ENCODE measurements at places on chromosomes 13 and 19.

DNA sequence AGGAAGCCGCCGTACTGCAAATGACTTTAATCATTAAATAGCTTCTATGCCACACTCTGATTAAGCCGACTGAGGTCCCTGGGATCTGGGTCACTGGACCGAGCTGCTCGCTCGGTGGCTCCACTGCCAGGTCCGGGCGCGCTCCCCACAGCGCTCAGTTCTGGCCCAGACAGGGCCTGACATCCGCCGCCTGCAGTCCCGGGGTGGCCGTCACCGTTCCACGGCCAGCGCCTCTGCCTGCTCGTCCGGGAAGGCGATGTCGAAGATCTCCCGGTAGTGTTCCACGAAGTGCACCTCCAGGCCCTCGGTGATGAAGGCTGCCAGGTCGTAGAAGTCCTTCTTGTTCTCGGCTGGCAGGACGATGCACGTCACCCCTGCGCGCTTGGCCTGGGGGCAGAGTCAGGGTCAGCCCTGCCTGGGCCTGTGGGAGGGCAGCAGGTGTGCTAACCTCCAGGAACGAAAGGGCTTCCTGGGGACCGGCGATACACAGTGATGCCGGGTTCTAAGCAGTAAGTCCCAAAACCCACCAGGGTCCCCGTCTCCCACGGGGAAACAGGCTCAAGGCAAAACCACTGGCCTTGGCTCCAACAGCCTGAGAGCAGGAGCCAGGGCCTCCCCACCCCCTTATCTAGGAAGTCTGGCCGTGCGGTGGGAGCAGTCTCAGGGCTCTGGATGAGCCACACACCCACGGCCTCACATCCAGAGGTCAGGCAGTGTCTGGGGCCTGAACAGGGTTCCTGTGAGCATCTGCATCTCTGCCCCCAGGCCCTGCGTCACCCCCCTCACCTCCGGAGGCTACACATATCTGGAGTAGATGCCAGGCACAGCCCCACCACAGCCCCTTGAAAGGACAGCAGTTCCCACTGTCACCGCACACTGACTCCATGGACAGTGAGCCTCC is 2.0 kb downstream of the RPL36 start:
- no peak for DNase-seq

DNA sequence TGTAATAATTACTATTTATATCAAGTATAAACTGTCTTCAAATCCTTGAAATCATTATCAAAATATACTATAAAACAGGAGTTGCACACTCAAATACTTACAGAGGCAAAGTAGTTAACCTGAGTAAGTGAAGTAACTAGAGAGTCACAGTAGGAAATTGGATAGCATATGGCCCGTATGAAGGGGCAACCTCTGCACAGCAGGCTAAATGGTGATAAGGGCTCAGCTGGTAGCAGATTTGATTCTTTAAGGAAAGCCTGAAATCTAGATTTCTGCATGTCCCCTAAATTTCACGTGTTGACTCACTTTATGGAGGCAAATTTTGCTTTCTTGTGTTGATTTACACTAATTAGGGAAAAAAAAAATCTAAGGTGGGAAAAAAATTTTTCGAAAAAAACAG is 46.4 kb downstream of the STOML3 start:
- DNase-seq = no peak

- no peak for DNase-seq
Observed at GRCh38 chr13:79340490-79340889, 65.6 kb downstream of the RBM26 start.

DNA sequence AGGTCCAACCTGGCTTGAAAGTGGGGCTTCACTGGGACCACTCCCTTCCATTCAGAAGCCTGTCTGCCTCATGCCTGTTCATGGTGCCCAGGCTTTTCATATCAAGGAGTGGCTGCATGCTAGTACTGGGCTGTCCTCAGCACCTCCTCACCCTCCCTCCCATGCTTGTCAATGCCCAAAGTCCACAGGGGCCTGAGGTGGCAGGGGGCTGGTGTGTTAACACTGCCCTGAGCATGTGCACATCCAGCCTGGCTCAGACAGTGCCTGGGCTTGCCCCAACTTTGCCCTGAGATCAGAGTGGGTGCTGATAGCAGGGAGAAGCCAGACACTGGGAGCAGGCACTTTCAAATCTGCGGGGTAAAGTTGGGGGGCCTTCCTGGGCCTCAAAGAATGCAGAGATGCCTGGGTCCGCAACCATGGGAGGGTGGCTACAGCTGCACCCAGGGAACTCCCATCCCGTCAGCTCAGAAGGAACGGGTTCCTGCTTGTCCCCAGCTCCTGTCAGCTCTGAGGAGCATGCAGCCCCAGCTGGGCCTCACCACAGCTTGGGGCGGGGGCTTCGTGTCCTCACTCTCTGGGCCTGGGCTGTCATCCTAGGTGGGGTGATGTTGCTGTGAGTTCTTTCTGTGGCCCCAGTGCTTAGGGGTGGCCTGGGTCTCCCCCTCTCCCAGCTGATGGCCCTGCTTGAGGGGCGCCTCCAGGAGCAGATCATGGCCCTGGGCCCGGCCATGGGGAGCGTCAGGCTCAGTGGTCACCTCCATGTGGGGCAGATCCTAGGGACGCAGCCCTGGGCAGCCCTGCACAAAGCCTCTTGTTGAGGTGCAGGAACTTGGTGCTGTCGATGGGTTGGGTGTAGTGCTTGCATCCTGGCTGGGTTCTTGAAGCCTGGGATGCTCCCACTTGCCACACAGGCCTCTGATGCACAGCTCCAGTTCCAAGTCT is 830.6 kb upstream of the SLITRK5 start:
- no peak for DNase-seq

GRCh38 chr13:44274771-44275205 is 98.8 kb upstream of the SERP2 start:
- no peak for DNase-seq

- DNase-seq = no peak
Observed at GRCh38 chr13:67221630-67222226, 8.4 kb downstream of the PCDH9 start.

GRCh38 chr19:13275016-13275722 is 125.0 kb downstream of the IER2 start:
- DNase-seq = no peak

DNA sequence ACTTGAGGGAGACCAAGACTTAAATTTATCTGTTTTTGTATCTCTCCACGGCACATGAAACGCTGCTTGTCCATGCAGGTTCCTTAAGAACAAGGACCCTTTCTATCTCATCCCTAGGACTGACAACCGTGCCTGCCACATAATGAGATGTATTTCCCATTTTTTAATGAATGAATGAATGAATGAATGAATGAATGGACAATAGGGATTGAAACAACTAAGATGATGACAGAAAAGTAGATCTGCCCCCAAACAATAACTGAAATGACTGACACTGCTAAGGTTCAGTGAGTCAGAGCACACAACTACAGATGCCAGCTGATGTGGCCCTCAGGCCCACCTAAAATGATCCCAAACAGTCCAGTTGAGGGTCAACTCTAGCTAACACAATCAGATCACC is 69.8 kb downstream of the USP12 start:
- DNase-seq = no peak

DNA sequence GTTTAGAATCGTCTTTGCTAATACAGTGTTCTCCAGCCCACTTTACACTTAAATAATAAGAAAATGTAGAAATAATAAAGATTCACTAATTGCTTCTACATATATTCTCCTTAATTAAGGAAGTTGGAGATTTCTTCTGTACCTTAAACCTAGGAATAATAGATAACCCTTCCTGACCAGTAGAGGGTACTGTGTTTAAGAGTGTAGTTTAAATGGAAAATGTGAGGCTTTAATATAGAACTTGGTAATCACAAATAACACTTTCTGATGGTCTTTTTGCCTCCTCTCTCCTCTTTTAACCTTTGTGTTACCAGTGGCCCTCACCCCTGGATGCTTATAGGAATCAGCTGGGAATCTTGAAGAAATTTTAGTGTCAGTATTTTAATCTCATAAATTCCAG is 20.7 kb downstream of the POMP start:
- DNase-seq = no peak
